ENCODE measurements at places on chromosomes 11 and 22.

GRCh38 chr11:22337596-22338485 lies at the start of gene SLC17A6:
Gene SLC17A6, plus strand, starts transcription at chr11:22338381. Its CDS starts 153 bp downstream, at chr11:22338534.
- peak; percentile 14 for DNase-seq

DNA sequence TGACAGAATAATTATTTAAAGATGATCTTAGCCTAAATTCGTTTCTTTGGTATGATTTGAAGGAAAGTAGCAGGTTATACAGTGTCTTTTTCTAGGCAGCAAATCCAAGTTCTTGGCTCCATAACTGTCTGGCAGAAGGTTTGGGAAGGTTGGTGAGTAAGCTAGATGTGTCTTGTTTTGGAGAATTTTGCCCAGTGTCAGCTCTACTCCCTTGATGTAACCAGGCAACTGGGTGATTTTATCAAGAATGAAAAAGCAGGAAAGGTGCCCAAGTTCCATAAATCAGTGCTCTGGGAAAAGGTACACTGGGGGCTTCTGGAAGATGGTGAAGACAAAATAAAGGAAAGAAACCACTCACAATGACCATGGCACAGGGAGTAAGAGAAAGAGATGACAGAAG lies 71.5 kb upstream of the USP47 start:
- DNase-seq: no peak

DNA sequence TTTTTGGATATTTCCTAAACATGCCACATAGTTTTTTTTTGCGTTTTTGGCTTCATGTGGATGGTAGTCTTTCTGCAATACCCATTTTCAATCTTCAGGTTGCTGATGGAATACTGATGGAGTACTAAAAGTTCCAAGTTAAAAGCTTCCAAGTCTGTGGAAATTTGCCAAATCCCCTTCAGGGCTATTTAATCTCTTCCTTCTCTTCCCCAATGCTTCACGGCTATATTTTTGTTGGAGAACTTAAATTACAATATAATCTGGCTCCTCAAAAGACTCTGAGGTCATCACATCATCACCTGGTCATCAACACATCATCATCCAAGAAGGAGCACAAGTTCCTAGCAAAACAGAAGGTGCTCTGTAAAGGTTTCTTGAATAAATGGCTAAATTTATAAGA lies 881.0 kb upstream of the TENM4 start:
- DNase-seq: no peak

DNA sequence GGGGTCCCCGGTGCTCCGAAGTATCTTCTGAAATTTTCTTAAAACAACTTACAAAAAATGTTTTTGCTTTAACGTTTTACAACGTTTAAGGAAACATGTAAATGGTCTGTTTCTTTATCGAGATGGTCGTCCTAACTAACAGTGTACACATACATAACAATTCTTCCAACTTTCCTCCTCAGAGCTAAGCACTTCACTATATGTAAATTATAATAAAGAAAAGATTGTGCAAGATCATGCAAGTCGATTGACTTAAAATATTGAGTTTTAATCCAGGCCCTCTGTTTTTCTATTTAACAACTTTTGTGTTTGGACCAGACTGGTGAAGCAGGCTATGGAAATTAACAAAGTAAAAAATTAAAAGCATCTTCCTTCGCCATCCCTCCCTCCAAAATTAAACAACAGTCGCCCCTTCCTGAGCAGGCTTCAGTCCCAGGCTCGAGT lies 4.9 kb downstream of the ALX4 start:
- DNase-seq: peak; percentile 28

- no peak for DNase-seq
Observed at GRCh38 chr11:110362971-110363509, 66.6 kb upstream of the RDX start.

DNA sequence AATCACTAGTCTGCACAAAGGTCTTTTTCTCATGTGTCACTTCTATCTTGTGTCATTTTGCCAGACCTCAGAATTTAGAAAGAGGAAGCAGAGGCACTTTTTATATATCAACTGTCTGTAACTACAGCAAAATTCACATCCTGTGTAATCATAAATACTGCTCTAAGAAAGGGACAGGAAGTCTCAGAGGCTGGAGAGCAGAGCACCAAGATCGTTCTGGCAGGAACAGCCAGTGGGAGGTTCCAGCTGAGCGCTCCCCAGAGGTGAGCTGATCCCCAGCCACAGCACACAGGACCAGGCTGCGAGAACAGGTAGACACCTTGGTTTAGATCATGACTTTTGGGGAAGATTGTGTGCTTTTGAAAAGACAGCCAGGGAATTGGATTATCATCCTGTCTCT lies at the start of gene MS4A7:
TSS of gene MS4A7 (plus strand) at position 179 of the 400 bp plus-strand sequence. CDS start 4,610 bp downstream, outside the sequence.
- DNase-seq: no peak

GRCh38 chr11:12540075-12540680 lies 134.0 kb upstream of the TEAD1 start:
- no peak for DNase-seq

DNA sequence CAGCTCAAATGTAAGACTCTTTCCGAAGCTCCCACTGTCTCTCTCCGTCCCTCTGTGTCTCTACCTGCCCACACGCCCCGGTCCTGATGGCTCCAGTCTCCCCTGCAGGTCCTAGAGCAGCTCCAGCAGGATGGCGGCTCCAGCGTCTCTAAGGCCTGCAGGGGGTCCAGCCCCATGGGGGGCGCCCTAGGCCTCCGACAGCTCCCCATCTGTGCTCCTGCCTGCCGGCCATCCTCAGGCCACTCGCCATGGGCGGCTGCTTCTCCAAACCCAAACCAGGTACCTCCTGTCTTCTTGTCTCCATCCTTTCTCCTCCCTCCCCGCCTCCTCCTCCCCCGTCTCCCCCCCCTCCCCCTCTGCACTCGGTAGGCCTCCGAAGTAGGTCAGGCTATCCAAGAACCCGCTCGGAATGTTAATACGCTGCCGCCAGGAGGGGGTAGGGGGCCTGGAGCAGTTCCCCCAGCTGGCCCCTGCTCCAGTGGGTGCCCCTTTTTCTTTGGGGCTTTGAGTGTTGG lies 699 bp downstream of the AIFM3 start:
- no peak for DNase-seq

- peak; percentile 61 for DNase-seq
Observed at GRCh38 chr11:118845369-118845768, 38.3 kb upstream of the CXCR5 start.

GRCh38 chr11:104763930-104764709 lies 134.1 kb downstream of the CASP12 start:
- no peak for DNase-seq

DNA sequence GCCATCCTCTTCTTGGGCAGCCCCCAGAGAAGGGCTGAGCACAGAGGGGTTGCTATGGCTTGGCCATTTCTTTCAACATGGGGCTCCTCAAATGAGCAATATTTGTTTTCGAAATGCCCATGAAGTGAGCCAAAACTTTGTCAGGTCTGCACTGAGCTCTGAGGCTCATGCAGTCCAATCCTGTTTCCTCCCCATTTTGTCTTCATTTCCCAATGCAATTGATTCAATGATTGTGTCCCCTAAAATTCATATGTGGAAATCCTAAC lies 60.6 kb upstream of the CD44 start:
- no peak for DNase-seq

GRCh38 chr22:27654546-27655445 lies 146.8 kb downstream of the MN1 start:
- no peak for DNase-seq

- no peak for DNase-seq
Observed at GRCh38 chr11:20003351-20003750, 156.9 kb downstream of the DBX1 start.

- no peak for DNase-seq
Observed at GRCh38 chr11:77525455-77526091, 51.7 kb upstream of the PAK1 start.

DNA sequence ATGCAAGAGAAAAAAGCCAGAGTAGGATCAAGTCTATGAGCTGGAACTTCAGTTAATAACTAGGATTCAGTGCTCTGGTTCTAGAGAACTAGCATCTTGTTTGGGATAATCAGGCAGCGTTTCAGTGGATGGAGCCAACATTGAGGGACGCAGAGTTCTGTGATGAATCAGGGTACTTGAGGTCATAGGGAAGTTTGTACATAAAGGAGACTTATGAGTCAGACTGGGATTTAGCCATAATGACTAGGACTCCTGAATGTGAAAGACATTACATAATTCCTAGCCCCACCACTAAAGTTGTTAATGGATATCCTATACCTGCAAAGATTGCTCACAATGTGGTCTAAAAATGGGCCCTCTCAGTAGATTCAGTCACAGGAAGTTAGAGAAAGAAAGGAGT lies 6.8 kb downstream of the SLN start:
- DNase-seq: no peak

DNA sequence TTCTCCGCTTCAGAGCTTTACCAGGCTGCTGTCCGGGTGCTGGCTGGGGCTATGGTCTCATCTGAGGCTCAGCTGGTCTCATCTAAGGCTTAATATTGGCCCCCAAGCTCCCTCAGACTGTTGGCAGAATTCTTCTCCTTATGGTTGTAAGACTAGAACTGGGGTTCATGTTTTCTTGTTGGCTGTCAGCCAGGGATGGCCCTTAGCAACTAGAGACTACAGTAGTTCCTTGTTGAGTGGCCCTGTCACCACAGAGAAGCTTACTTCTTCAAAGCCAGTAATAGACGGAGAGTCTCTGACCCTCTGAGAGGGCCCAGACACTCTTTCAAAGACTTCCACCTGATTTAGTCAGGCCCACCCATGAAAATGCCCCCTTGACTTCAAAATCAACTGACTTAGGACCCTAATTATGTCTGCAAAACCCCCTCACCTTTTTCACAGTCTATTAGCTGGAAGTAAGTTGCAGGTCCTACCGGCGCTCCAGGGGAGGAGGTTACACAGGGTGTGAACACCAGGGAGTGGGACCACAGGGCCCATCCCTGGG lies 24.2 kb upstream of the TREH start:
- no peak for DNase-seq

- no peak for DNase-seq
Observed at GRCh38 chr11:65431451-65432099, 9.0 kb downstream of the NEAT1 start.

GRCh38 chr11:66150725-66151124 lies 80.7 kb downstream of the PACS1 start:
- DNase-seq: no peak

DNA sequence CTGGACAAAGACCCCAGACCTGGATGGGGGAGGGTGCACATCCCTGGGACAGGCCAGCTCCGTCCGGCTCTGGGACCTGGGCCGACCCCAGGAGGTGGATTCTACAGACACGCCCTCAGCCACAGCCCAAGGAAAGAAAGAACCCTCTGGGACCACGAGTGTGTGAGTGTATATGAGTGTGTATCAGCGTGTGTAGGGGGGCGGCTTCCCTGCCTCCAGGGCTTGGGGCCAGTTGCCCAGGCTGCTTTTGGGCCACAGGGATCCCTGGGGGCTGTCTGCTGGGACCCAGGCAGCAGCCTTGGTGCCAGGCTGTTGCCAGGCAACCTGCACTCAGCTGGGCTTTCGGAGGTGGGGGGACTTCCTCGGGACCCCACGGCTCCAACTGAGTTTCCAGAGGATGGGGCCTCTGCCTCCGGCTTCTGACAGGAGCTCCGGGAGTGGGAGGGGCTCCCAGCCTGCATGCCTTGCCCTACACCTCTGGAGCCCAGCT lies 8.9 kb downstream of the DUSP8 start:
- no peak for DNase-seq
